Foreskin keratinocyte (primary cell): ENCODE measurements at places on chromosomes 1 and 21.

DNA sequence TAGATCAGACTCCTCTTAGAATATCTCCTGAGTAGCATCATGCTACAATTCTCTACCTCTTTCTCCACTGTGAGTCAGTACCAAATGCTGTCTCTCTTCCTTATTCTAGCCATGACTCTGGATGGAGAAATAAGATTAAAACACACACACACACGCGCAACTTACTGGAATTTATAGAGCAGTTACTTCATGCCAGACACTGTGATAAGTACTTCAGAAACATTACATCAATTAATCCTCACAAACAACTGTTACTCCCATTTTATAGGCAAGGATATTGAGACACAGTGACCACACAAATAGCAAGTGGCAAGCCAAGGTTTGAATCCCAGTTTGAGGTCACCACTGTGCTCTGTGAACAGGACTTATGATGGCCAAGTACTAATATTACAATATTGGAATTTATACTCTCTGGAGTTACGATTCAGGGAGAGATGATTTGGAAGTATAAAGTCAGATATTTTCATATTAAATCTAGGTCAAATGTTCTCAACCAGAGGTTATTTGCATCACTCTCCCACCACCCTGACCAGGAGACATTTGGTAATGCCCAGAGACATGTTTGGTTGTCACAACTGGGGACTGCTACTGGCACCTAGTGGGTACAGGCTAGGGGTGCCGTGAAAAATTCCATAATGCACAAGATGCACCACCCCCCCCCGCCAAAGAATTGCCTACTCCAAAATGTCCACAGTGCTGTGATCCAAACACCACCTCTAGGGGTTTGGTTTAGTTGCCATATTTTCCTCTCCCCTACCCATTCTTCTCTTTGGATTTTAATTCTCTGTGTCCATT lies 221.6 kb downstream of the LTN1 start:
- no peak for DNase-seq

DNA sequence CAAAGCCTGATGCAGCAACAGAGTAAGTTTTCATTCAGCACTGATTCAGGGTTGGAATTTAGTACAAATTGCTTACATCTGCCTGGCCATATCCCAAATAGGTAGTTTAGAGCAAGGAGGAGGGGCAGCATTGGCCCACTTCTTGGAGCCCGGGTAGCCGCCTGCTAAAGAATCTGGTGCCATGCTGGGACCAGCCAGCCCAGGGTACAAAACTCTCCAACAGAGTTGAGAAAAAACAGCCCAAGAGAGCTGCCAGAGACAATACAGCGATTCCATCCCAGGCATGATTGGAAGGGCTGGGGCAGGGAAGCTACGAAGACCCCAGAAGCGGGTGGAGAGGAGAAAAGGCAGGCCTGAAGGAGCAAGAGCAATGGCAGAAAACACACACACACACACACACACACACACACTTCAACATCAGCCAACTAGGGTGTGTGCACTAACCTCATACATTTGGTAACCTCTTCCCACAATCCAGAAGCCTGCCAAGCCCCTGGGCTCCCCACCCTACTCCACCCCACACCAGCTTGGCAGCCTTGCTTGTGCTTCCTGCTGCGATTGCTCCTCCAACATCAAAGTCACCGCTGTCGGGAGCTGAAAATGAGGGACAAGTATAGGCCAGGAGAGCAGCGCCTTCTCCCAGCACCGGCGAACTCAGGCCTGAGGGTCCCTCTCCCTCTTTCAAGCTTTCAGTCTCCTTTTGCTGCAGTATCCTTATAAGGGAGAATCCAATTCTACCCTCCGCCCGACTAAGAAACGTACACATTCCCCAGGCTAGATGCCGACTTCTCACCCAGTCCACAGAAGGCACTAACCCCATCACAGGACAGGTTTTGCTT lies 1.2 kb downstream of the PIK3C2B start:
- DNase-seq = peak; percentile 49

- no peak for DNase-seq
Observed at GRCh38 chr1:159077120-159077961, 775 bp upstream of the AIM2 start.

GRCh38 chr1:90067194-90067931 lies 72.5 kb downstream of the ZNF326 start:
- DNase-seq = no peak

- DNase-seq = no peak
Observed at GRCh38 chr1:231359113-231359512, 21.0 kb downstream of the SPRTN start.

GRCh38 chr1:66563094-66563800 lies 29.3 kb downstream of the SGIP1 start:
- peak; percentile 78 for DNase-seq
